ENCODE measurements at places on chromosomes 13 and 19.

- DNase-seq = no peak
- peaks cover 39% of the 10 kb centered on the region for H3K4me1 ChIP-seq
- H3K4me3 ChIP-seq = no peak overlapping the region
- no peaks in the 10 kb centered on the region for H3K27me3 ChIP-seq
- peaks cover 29% of the 10 kb centered on the region for H3K36me3 ChIP-seq
Measured at GRCh38 chr13:98822225-98822606, 69.7 kb upstream of the SLC15A1 start.

GRCh38 chr19:32879741-32880140 is 10.2 kb upstream of the SLC7A9 start:
- H3K36me3 ChIP-seq = no peaks in the 10 kb centered on the region
- H3K4me3 ChIP-seq = no peak overlapping the region
- no peaks in the 10 kb centered on the region for H3K4me1 ChIP-seq

GRCh38 chr13:20525601-20526544 is at the start of gene CRYL1:
CRYL1 (minus strand) TSS chr13:20525857; CDS start chr13:20525794, 63 bp downstream.
- H3K36me3 ChIP-seq = no peaks in the 10 kb centered on the region
- DNase-seq = peak; percentile 73
- peak within 1 kb of the TSS; percentile 67 for H3K27ac ChIP-seq
- no peaks in the 10 kb centered on the region for H3K27me3 ChIP-seq

DNA sequence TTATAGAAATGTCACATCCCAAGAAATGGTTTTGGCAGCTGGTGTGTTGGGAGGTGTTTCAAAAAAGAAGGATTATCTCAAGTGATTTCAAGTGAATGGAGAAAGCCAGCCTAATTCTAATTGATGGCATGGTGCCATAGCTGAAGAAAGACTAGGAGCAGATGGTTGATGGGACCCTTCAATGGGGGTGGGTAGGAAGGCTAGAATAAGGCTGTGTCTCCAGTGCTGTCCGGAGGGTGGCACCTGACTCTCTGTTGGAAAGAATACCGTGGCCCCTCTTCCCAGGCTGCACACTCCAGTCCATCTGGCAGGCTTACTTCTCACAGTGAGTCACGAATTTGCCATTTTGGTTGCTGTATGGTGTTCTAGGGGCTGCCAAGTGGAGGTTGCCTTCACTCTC is 51.0 kb upstream of the GPR12 start:
- DNase-seq = no peak
- peaks cover 5% of the 10 kb centered on the region for H3K27me3 ChIP-seq
- H3K4me1 ChIP-seq = no peaks in the 10 kb centered on the region
- H3K36me3 ChIP-seq = no peaks in the 10 kb centered on the region
- H3K4me3 ChIP-seq = no peak overlapping the region

DNA sequence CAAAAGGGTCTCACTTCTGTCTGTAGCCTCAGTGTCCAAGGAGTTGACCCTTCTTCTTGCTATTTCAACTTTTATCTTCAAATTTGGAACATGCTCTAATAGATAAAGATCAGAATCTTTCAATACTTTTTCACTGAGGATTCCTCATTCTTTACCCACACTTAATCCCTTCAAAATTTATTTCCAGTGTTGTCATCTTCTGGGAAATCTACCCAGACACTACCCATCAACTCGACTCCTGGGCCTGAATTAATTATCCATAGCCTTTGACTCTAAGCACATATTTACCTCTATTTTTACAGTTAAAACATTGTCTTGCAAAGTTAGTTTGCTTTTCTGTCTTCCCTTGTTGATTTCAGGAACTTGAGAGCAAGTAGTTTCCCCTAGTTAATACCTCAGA is 1022.5 kb downstream of the PCDH9 start:
- no peak for DNase-seq
- no peaks in the 10 kb centered on the region for H3K4me1 ChIP-seq
- H3K4me3 ChIP-seq = no peak overlapping the region
- no peak overlapping the region for H3K27ac ChIP-seq

- H3K27ac ChIP-seq = peak overlapping the region; percentile 91
- H3K27me3 ChIP-seq = no peaks in the 10 kb centered on the region
Measured at GRCh38 chr13:49791315-49791710, 1.2 kb downstream of the KPNA3 start.

- H3K27ac ChIP-seq = no peak overlapping the region
- no peak overlapping the region for H3K4me3 ChIP-seq
- no peak for DNase-seq
- H3K36me3 ChIP-seq = peaks cover 33% of the 10 kb centered on the region
- no peaks in the 10 kb centered on the region for H3K27me3 ChIP-seq
Measured at GRCh38 chr19:55091955-55092354, 16.3 kb downstream of the EPS8L1 start.
